Type B pancreatic cell (in vitro differentiated cells): ENCODE measurements at places on chromosomes 1 and 21.

GRCh38 chr1:24830680-24831272 is 85.5 kb downstream of the CLIC4 start:
- no peak overlapping the region for H3K27ac ChIP-seq
- H3K27me3 ChIP-seq = no peaks in the 10 kb centered on the region
- H3K4me1 ChIP-seq = peaks cover 44% of the 10 kb centered on the region
- no peak overlapping the region for H3K4me3 ChIP-seq
- H3K36me3 ChIP-seq = peaks cover 6% of the 10 kb centered on the region

DNA sequence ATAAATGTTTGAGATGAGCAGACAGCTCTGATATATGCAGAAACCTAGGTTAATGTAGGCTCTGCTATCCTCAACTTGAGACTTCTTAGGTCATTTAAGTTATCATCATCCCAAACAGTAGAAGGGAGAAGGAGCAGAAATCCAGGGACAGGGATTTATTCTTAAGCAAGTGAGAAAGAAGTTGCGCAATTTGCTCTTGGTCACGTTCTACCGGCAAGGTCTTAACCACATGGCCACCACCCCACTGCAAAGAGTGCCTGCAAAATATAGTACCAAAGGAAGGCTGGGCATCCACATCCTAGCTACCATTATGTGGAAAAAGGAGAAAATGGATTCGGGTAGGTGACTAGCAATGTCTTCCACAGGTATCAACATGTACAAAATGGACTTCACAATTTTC is 25.2 kb downstream of the CRNN start:
- DNase-seq = no peak
- no peaks in the 10 kb centered on the region for H3K36me3 ChIP-seq
- no peak overlapping the region for H3K27ac ChIP-seq
- H3K4me1 ChIP-seq = no peaks in the 10 kb centered on the region
- H3K4me3 ChIP-seq = no peak overlapping the region

DNA sequence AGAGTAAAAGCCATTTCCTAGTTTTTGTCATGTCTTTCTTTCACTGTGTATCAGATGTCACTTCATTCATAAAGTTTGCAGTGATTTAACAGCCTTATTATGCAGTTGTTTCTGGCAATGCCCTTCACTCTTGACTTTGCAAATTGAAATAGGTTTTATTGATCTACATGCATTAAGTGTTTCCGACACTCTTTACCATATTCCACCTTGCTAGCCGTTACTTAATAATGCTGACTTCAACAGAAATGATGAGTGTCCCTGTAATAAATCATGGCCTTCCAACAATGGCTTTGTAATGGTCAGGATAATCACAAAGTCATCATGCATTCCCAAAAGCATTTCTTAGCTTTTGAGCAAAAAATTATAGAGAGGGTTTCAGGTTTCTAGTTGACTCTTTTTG is 236.8 kb upstream of the FMN2 start:
- H3K27ac ChIP-seq = no peak overlapping the region
- peaks cover 9% of the 10 kb centered on the region for H3K27me3 ChIP-seq
- H3K36me3 ChIP-seq = no peaks in the 10 kb centered on the region
- no peak overlapping the region for H3K4me3 ChIP-seq

- no peak overlapping the region for H3K27ac ChIP-seq
- no peak for DNase-seq
- H3K36me3 ChIP-seq = no peaks in the 10 kb centered on the region
- H3K27me3 ChIP-seq = no peaks in the 10 kb centered on the region
These were observed 686.7 kb downstream of the MATN1 start for GRCh38 chr1:30036666-30037065.

DNA sequence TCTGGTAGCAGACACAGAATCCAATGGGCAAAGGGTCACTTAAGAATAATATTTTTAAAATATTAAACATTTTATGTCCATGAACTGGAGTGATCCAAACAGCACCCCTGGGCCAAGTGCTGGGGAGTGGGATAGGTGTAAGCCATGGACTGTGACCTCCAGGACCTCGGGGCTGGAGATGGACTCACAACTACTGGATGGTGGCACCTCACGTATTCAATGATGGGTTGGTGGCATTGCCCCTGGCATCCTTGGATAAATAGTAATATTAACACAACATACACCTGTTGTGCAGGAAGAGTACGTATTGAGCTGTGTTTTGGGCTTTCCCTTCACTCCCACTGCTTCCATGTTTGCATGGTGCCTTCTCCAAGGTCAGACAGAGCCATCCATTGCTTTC is 39.3 kb upstream of the TENT5C start:
- H3K27ac ChIP-seq = no peak overlapping the region
- H3K4me3 ChIP-seq = no peak overlapping the region
- no peaks in the 10 kb centered on the region for H3K27me3 ChIP-seq
- peaks cover 6% of the 10 kb centered on the region for H3K4me1 ChIP-seq
- no peak for DNase-seq

DNA sequence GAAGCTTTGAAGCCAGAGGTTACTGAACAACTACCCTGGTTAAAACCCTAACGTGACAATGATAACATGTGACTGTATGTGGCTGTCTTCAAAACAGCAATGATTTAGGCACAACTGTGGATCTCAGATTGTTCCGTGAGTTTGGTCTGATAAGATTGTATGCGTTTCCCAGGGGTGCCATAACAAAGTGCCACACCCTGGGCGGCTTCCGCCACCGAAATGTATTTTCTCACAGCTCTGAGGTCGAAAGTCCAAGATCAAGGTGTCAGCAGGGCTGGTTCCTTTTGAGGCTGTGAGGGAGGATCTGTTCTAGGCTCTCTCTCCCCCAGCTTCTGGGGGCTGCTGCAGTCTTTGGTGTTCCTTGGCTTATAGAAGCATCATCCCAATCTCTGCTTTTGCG is 29.5 kb upstream of the ERG start:
- H3K4me3 ChIP-seq = no peak overlapping the region
- no peak overlapping the region for H3K27ac ChIP-seq
- no peaks in the 10 kb centered on the region for H3K36me3 ChIP-seq
- no peak for DNase-seq
- peaks cover 9% of the 10 kb centered on the region for H3K27me3 ChIP-seq

GRCh38 chr1:173097001-173097400 is 46.3 kb upstream of the TNFSF18 start:
- H3K4me3 ChIP-seq = no peak overlapping the region
- H3K27me3 ChIP-seq = peaks cover 6% of the 10 kb centered on the region
- H3K27ac ChIP-seq = no peak overlapping the region
- DNase-seq = no peak
- no peaks in the 10 kb centered on the region for H3K4me1 ChIP-seq
- H3K36me3 ChIP-seq = no peaks in the 10 kb centered on the region

- H3K27ac ChIP-seq = no peak overlapping the region
- no peak overlapping the region for H3K4me3 ChIP-seq
- no peaks in the 10 kb centered on the region for H3K27me3 ChIP-seq
- H3K36me3 ChIP-seq = peaks cover 26% of the 10 kb centered on the region
These were observed 55.2 kb downstream of the BRWD1 start for GRCh38 chr21:39258207-39258606.

- no peaks in the 10 kb centered on the region for H3K27me3 ChIP-seq
- no peaks in the 10 kb centered on the region for H3K36me3 ChIP-seq
- H3K27ac ChIP-seq = no peak overlapping the region
- H3K4me1 ChIP-seq = no peaks in the 10 kb centered on the region
- H3K4me3 ChIP-seq = no peak overlapping the region
These were observed 16.3 kb upstream of the TENT5C start for GRCh38 chr1:117589544-117589943.
